Stimulated activated CD4-positive, alpha-beta T cell treated with anti-CD3 and anti-CD28 coated beads, TNF-alpha, amount 100 ng/mL, for 4 hours (primary cell): ENCODE measurements at places on chromosomes 3 and 15.

GRCh38 chr15:89822026-89822425 is 7.4 kb upstream of the ANPEP start:
- DNase-seq: no peak

DNA sequence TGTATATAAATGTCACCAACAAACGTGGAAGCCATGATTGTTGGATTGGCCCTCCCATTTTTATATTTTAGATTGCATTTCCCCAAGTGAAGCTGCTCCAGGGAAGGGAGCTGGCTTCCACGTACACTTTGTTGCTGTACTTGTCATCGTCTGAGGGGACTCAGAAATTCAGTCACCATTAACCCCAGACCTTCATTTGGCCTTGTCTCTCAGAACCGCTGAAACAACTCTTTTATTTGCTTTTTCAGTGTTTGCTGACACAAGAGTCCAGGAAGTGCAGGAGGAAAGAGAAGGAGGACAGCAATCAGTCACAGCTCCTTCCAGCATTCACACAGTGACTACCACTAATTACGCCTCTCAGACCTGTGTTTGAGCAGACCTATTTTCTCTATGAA is 276.5 kb downstream of the TBL1XR1 start:
- no peak for DNase-seq

- DNase-seq: no peak
Observed at GRCh38 chr3:8578282-8578681, 66.3 kb downstream of the SSUH2 start.

DNA sequence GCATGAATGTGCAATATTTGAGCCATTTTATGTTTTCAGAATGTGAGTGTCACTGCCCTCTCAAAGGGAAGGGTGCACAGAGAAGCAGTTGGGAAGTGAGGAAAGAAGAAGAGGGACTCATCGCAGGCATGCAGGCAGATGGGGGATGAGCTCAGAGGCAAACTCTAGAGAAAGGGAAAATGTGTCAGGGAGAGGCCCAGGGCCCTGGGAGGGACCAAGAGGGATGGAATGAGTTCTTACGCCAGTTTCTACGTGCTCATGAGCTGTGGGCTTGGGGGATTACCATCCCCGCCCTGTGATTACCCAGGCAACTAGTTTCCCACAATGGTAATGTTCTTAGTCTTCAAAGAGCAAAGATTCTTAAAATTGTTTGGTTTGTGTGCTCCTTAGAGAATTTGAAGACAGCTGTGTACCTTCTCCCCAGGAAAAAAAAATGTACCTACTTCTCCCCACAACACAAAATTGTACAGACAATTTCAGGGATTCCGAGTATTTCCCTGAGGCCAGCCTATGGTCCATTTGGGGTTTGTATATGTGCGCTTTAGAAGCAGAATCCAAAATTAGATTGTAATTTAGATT is 17.8 kb downstream of the GCSAM start:
- no peak for DNase-seq

DNA sequence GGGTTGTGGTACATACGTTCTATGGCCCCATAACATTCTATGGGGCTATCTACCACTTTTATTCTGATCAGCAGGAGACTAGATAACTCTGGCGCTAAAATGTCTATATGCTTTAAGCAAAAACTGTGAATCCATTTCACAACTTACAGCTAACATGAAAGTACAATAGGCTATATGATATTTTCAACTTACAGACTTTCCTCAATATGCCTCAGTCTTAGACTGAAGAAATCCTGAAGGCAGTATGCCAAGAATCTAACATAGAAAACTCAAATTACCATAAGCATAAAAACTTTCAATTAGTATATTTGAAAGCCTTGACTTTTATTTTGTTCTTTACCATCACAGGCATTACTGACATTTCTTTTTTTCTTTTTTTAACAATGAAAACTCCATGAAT is 81.4 kb downstream of the CBLB start:
- no peak for DNase-seq

DNA sequence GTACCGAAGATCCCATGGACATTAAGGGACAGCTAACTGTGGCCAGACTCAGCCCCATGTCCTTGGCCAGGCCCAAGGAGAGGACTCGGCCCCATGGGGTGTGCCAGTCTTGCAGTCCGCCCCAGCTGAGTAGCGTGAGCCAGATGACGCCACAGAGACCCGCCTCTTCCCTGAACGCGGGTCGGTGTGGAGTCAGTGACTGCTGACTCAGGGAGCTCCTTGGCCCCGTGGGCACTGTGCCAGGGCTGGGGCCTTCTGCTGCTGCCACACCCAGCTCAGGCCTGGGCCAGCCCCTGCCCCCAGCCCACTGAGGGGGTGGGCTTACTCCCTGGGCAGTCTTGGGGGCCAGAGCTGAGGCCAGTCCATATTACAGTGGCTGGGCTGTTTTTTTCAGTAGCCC is 52.8 kb downstream of the PLXNA1 start:
- no peak for DNase-seq
